ENCODE measurements at places on chromosomes 6 and 20.

DNA sequence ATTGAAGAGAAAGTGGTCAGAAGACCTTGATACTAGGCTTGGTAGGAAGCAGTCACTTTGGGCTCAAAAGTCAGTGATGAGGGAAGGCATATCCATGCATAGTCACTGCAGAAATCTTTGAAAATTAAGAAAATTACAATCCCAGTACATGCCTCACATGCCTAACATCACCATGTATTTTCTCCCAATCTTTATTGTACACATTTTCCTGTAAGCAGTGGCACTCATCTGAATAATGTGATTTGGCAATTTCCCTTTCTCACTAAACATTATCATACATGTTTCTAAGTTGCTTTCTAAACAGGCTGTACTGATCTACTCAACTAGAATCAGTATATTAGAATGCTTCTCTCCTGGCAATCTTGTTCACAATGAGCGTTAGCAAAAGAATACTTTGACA lies 280.7 kb upstream of the SUPT3H start:
- DNase-seq, result no peak

- DNase-seq, result no peak
Measured at GRCh38 chr6:82603871-82604270, 240.3 kb downstream of the TPBG start.

DNA sequence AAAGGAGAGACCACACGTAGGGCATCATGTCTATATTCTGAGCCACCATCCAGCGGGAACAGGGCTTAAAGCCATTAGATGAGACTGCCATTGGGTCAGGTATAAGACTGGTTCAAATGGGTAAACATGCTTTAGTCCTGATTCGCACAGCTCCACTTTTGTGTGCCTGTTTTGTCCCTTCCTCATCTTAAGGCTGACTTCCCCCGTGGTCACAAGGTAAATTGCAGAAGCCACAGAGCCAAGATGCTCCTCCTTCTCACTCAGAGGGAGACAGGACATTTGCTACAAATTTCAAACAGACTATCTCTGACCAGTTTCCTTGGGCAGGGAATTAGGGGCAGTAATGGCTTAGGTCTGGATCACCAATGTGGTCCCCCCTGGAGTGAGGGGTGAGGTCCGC lies 11.4 kb upstream of the IFNGR1 start:
- no peak for DNase-seq

- DNase-seq, result no peak
Measured at GRCh38 chr6:149646599-149646998, 1.9 kb downstream of the KATNA1 start.

GRCh38 chr6:73699676-73700459 lies 3.9 kb downstream of the CD109 start:
- no peak for DNase-seq

- no peak for DNase-seq
Measured at GRCh38 chr6:68915586-68915985, 280.5 kb downstream of the ADGRB3 start.

DNA sequence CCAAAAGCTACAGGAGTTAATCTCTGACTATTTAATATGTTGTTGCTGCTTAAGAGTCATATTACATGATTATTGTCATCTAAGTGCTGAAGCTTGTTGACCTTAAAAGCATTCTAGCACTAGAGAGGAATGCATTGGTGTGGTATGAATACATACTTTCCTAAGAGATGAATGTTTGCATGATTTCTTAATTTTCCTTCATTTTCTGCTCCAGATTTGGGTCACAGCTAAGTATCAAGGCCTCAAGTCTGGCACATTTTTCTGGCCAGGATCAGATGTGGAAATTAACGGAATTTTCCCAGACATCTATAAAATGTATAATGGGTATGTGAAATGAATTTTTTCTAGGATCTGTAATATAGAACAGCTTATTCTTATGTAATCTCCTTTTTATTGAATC lies 53.6 kb downstream of the ENPP1 start:
- no peak for DNase-seq

GRCh38 chr20:43691928-43692524 lies 25.1 kb downstream of the MYBL2 start:
- DNase-seq, result peak; percentile 53
